NCI-H1105 (cell line): ENCODE measurements at places on chromosomes 12 and 14.

DNA sequence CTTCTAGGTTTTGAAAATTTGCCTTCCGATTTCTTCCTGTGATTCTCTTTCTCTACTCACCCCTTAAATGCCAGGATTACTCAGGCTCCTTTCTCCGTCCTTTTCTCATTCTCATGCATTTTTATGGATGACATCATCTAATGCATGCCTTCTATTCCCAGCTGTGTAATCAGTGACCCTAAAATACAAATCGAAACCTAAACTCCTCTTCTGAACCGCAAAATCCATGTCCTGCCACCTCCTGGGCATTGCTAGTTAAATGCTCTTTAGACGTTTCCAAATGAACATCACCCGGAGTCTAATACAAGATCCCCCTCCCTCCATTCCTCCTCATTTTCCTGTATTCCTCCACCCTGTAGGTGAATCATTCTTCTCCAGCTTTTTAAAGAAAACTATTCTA is 1703.1 kb upstream of the FLRT2 start:
- DNase-seq: no peak

DNA sequence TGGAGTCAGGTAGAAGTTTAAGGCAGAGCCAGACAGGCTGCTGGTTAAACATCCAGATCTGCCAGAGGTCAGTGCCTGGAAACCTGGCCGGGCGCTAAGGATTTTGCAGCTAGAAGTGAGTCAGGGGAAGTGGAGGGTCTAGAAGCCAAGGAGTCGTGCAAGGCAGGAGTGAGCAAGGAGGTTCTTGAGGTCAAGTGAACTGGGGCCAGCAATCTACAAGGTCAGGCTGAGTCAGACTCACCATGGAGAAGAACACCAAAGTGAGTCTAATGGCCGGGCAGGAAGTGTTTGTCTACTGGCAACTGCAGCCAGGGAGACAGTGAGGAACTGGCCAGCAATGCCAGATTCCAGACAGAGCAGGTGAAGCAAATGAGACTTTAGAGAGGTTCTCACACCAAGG is 628.2 kb downstream of the ETNK1 start:
- DNase-seq: no peak

- DNase-seq: no peak
Measured at GRCh38 chr12:115521771-115522409, 755.6 kb downstream of the MED13L start.

DNA sequence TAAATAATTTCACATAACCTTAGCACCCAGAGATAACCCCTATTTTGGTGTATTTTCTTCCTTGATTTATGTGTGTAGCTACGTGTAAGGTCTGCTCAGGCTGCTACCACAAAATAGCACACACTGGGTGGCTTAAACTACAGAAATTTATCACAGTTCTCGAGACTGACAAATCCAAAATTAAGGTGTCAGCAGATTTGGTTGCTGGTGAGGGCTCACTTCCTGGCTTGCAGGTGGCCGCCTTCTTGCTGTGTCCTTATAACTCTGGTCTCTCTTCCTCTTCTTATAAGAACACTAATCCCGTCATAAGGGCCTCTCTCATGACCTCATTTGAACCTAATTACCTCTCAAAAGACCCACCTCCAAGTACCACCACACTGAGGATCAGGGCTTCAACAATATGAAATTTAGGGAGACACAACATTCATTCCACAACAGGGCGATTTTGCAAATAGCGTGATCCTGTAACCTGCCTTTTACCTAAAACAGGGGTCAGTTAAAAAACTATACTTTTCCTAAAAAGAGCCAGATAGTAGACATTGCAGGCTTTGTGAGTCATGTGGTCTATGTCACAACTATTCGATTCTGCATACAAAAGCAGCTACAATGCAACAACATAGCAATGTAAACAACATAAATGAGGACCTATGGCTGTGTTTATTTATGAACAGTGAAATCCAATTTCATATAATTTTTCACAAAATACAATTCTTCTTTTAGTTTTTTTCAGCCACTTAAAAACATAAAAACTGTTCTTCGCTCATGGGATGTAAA is 371.7 kb downstream of the DPF3 start:
- DNase-seq: no peak

DNA sequence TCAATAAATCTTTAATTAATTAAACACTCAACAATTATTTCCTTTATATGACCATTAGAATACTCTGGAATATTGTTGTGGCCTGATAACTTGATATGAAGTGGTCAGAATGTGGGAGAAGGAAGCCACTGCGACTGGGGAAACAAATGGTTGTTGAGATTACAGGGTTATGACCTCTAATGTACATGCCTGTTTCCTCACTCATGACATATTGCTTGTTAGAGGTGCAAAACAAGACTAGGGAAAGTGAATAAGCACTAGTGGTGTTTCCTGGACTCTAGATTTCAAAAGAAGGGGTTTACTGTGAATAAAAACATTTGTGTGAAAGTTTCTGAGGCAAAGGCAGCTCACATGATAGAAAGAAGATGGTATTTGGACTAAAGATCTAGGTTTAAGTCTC is 53.3 kb downstream of the STAB2 start:
- no peak for DNase-seq

- DNase-seq: no peak
Measured at GRCh38 chr14:65336191-65336591, 76.3 kb upstream of the FUT8 start.

- no peak for DNase-seq
Measured at GRCh38 chr12:3828888-3829287, 44.3 kb downstream of the PARP11 start.

GRCh38 chr12:3168223-3169221 is 91.3 kb downstream of the TSPAN9 start:
- DNase-seq: no peak

GRCh38 chr14:61797309-61797708 is 35.1 kb downstream of the SNAPC1 start:
- DNase-seq: no peak

DNA sequence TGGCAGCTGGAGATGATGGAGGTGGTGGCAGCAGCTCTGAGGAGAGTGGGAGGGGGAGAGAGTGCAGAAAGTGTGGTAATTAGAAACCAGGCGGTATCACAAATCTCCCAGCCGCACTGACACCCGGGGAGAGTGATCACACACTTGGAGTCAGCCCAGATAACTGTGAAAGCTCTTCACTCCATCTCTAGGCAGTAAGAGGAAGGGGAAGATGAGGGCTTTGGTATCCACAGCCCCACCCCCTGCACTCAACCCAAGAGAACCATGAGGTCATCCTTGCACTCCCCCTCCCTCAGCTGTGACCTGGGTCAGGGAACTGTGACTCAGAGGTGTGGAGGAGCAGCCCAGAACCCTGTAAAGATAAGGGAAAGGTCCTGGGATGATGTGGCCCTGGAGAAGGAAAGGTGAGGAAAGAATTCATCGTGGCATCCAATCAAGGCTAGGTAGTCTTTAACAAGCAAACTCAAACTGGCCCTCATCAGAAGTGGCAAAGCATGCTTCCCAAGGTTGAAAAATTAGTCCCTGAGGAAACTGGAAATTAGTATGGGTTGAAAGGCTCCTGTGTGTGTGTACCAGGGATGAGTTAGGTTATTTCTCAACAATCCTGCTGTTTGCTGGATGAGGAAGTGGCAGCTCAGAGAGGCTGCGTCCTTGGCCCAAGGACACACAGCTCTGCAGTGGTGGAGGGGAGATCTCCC is 111.0 kb upstream of the LHX5 start:
- DNase-seq: peak; percentile 30

GRCh38 chr12:26732005-26732908 is 100.7 kb downstream of the ITPR2 start:
- DNase-seq: no peak

DNA sequence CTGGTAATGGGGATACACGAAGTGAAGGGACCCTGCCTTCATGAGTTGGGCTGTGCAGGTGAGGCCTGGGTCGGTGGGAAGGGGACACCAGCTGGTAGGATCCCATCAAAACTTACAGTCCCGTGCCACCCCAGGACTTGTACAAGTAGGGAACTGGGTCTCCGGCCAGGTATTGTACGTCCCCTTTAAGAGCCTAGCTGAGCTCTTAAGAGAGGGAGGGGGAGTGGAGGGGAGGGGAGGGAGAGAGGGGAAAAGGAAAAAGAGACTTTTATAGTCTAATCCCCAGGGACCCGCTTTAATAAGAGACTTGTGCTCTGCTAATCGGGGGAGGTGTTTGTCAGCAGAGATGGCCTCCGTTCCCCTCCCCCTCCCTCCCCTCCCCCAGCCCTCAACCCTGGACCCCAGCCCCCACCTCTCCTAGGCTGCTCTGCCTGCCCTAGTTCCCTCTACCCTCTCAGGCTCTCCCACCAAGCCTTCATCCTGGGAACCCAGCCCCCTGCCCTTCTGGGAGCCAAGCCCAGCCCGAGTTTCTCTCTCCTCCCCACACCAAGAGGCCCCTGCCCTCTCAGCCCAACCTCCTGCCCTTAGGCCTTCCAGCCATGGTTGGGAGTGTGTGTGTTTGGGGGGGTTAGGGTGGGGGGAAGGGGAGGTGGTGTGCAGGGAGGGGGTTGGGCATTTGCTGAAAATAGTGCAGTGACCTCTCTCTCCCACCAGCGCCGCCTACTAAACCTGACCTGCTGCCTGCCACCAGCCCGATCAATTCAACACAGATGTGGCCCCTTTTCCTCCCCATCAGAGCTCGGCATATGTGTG is 2.6 kb downstream of the GDF11 start:
- DNase-seq: no peak

DNA sequence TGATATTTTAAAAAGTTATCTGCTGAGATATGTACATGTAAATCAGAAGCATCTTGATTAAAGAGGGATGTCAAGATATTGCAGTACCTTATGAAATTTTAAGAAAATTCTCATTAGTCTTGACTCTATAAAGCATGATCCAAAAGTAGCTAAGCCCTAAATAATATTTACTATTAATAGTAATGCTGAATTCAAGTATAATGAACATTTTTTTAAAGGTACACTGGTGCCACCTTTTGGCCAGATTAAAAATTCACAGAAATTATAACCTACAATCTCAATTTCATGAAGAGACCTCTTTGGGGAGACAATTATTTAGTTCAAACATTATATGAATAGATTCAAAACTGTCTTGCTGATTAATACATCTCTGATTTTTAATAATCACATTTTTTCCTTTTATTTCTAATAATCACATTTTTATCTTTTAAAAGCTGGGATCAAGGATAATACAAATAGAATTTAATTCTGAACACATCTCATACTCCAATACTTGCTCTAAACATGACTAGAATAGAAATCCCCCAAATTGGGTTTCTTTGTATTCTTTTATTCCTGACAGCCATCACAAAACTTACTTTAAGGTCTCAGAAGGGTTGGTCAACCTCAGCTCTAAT is 13.4 kb downstream of the AKAP5 start:
- DNase-seq: no peak

DNA sequence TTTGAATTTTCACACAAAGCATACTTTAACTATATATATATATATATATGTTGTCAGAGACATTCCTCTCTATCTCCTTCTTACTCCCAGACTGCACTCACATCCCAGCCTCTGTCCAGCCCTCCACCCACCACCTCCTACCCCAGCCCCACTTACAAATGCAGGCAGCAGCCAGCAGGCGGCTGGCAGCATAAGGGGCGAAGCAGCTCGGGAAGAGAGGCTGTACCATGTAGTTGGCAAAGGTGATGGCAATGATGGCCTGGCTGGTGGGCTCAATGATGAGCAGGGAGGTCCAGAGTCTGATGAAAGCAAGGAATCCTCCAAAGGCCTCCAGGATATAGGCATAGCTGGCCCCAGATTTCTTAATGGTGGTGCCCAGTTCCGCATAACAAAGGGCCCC is 2.5 kb downstream of the SLC7A7 start:
- no peak for DNase-seq

DNA sequence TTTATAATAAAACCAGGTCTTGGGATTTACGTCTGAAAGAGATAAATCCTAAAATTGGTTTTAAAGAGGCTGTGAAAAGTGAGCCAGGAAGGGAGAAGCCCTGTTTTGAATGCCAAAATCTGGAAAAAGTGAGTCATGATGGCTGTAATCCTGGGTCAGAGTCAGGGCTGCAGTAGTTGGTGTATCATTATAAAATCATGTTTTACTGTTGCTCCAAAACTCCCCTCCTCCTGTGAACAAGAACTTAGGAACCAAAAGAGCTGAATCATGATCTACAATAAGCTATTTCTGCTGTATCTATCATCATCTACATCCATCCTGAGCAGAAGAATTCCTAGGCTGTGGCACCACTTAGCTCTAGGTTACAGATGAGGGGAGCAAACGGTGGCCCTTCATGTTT is 79.3 kb downstream of the LMO3 start:
- no peak for DNase-seq

GRCh38 chr12:66071549-66071948 is 59.0 kb downstream of the LLPH start:
- DNase-seq: no peak

GRCh38 chr12:29599381-29599780 is 101.9 kb upstream of the OVCH1 start:
- no peak for DNase-seq

DNA sequence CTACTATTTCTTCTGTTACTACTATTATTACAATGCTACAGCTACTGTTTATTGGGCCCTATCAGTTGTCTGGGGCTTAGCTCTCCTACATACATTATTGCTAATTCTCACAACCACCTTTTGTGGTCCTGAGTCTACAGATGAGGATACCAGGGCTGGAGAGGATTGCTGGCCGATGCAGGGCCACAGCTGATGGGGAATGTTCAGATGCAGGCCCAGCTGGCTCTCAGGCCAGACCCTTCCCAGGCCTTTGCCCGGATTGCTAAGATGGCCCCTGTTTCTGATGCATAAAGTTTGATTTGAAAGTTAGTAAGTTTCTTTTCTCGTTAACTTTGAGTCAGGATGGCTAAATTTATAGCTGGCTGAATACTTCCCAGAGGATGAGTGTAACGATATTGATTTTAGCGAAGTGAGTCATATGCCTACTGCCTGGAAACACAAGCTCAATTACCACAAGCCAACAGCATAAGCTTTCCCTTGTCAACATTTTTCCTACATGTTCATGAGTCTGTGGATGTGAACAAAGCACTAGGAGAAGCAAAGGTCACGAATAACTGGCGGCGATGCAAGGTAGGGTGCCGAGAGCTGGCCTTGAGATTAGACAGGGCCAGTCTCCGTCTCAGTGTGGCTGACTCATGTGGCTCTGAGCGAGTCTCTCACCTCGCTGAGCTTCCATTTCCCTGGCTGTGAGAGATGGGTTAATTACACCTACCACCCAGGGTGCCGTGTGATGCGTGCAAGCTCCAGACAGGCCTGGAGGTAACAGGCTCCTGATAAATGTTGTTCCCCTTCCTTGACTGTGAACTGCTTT is 111.0 kb downstream of the BEGAIN start:
- DNase-seq: no peak

GRCh38 chr12:65958456-65958855 is 134.2 kb downstream of the HMGA2 start:
- no peak for DNase-seq

DNA sequence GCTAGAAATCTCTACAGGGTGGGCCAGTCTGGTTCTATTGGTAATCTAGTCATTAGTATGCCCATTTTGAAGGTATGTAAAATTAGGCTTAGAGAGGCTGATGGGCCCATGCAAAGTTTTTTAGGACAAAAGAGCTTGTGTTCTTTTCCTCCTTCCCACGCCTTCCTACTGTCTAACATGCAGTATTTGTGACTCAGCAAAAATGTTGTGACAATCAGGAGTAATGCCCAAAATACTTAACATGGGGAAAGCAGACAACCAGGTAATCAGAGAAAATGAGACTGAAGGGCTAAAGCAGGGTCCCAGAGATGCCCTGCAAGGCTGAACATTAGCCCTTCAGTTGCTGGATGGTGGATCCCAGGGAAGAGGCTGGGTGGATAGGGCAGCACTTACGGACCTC is 437.9 kb downstream of the BCL11B start:
- DNase-seq: no peak
